ENCODE measurements at places on chromosomes 1 and 21. TPM values are rescaled to one million over a fixed set of nuclear protein-coding genes. Genes with fewer than 3 reads are reported as not detected.

IGSF21 gene
- not detected for polyA plus RNA-seq

DNA sequence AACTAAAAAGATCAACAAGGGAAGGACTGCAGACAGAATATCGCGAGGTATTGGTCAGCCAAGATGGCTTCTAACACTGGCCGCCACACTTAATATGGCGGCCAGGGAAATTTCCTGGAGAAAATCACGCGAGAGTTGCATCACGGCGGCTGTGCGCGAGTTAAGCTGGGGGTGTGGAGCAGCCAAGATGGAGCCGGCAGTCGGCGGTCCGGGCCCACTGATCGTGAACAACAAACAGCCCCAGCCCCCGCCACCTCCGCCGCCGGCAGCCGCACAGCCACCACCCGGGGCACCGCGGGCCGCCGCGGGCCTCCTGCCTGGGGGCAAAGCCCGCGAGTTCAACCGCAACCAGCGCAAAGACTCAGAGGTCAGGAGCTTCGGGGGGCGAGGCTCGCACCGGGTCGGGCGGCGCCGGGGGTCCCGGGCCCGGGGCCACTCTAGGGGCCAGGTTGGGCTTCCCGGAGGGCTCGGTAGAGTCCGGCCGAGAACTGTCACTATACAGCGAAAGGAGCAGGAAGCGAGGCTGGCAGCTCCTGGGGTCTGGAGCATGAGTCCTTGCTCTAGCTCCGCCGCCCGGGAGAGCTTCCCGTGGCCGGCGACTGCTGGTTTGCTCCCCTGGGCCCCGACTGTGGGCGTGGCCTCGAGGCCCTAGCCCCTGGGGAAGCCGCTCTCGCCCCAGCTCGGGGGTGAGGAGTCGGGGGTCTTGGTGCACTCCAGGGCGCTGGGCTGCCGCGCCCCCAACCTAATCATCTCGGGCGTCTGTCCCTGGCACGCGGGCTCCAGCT lies at the start of gene STRIP1:
STRIP1 (plus strand) TSS at position 174 of the 785 bp plus-strand sequence; CDS start at position 188, 14 bp downstream.
- peak; percentile 87 for DNase-seq

- no peak for DNase-seq
Measured at GRCh38 chr1:68339505-68339904, 107.2 kb upstream of the WLS start.

LIPI gene
- not detected for polyA plus RNA-seq

DNA sequence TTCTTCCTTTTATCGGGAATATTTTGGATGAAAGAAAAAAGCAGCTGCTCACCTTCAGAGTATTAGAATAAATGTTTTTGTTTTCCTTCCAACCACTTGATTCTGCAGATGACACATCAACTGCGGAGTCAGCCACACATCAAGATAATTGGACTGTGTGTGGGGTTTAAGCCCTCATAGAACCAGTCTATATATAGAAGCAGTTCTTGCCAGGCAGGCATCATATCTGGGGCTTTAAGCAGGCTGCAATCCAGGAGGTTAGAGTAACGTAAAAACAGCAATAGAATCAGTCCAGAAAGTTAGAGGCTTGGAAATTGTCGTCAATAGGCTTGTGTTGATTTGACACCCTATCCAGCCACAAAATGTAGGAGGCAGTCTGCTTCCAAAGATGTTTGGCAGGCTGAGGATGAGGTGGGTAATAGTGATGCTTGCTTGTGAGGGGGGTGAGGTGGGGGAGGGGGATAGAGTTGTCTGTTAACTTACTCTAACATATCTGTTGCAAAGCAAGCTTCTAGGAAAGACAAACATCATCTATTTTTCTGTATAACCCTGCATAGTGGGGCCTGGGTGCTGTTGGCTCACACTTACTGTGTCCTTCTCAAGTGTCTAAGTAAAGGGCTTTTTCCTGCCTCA lies 64.8 kb downstream of the PEX14 start:
- DNase-seq, result no peak

WNT9A gene
- 0.85 TPM for polyA plus RNA-seq

GBP5 gene
- polyA plus RNA-seq, result not detected

DNA sequence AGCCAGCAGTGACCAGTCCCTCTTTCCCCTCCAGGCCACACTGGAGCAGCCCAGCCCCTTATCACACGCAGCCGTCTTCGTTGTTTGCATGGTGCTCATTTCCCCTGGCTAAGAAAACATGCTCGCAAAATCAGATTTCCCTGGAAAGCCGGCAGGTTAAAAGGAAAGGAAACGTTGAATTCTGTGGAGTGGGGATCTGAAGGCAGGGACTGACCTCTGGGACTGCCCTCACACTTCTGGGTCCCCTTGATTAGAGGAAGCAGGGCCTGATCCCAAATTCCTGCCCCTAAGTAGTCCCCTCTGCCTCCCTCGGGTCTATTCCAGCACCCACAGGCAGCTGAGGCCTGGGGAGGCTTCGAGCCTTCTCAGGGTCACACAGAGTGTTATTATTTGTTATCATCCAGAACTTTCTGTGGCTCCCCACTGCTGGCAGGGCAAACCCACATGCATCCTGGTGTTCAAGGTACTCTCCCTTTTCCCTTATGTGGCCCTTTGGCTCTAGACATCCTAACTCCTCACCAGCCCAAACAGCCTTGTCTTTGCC lies 125.2 kb upstream of the ZBTB40 start:
- no peak for DNase-seq

MATN1 gene
- 0.13 TPM for polyA plus RNA-seq

- DNase-seq, result no peak
Measured at GRCh38 chr1:51234721-51235425, 1.2 kb upstream of the RNF11 start.

DNA sequence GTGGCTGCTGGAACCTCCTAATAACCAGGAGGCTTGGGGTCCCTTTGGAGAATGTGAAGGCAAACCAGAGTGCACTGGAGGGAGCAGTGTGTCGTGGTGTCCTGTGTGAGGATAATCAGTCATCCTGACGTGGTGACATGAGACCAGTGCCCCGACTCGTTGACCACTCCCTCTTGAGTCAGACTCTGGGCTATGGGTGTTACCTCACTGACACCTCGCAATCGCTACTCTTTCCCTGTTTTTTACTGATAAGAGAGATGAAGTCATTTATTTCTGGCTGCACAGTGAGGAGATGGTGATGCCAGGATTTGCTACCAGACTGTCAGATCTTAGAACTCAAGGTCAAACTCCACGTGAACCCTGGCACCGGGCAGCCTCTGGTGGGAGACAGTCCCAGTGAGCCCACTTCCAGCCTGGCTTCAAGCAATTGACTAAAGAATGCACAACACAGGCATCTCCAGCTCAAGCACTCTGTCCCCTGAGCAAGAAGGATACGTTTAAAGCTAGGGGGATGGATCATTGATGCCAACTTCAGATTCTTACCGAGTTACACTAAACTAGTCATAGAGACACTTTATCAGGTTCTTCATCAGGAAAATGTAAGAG lies 30.3 kb downstream of the UBASH3A start:
- no peak for DNase-seq

DNA sequence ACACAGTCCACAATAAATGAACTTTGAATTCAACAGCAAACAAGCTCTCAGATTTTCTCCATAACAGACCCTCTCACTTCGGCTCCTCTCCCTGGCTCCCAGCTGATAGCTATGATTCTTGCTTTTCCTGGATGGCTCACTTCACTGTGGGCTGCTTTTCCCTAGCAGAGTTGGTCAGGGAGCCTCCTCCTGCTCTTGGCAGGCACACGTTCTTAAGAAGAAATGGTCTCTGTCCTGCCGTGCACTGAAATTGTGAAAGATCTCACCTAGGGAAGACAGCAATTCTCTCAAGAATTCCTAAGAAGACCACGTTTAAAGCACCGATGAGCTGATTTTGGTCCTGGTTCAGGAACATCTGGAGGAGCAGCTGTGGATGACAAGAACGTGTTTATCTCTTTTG lies 148.5 kb upstream of the KCNK2 start:
- DNase-seq, result no peak

DNA sequence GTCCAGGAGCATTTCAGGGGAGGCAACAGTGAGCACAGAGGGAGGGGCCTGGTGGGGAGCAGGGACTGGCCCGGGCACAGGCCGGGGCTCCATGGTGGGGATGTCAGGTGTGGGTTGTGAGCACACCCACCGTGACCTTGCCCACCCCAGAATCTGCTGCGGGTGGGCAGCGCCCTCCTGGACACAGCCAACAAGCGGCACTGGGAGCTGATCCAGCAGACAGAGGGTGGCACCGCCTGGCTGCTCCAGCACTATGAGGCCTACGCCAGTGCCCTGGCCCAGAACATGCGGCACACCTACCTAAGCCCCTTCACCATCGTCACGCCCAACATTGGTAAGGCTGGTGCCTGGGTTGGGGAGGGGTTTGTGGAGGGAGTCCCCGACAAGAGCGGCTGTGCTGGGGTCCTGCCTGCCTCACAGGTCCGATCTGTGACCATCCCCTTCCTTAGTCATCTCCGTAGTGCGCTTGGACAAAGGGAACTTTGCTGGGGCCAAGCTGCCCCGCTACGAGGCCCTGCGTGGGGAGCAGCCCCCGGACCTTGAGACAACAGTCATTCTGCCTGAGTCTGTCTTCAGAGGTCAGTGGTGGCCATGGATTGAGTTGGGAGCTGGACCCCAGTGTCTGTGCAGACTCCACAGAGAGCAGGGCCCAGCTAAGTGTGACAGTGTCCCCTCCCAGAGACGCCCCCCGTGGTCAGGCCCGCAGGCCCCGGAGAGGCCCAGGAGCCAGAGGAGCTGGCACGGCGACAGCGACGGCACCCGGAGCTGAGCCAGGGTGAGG lies 14.3 kb downstream of the PSRC1 start:
- DNase-seq, result no peak

GRCh38 chr1:86101616-86102015 lies 55.0 kb downstream of the COL24A1 start:
- DNase-seq, result no peak

GPR25 gene
- not detected for polyA plus RNA-seq

DNA sequence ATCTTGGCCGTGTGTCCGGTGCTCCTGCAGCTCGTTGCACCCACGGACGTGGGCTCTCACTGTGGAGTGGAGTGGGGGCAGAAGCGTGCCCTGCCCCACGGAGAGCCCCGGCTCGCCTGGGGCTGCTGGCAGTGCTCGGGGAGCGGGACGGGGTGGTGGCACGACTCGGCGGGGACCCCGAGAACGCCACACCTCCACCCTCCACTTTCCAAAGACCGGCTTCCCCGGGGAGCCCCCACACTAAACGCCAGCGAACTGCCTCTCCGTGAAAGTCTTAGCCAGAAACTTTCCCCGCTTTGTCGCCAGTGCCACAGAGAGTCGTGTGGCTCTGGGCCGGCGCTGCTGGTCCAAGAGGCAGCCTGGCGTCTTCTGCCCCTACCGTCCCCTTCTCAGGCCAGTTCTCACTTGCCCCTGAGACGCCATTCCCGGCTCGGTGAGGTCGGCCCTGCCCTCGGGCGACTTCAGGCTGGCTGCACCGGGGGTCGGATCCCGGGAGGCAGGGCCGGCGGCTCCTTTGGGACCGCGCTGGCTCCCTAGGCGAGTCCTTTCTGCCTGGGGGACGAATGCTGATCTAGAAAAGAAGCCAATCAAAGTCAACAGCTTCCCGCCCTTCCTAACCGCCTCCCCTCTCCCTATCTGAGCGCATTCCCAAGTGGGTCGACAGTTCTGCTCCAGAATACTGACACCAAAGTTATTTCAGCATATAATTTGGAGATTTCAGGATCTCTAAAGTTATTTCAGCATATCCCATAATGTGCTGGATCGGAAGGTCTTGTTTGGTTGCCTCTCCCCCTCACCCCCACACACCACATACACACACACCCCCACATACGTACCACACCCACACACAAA lies 2.6 kb upstream of the SAMD13 start:
- no peak for DNase-seq

GRCh38 chr1:226029093-226029496 lies 30.0 kb upstream of the SDE2 start:
- no peak for DNase-seq

DNA sequence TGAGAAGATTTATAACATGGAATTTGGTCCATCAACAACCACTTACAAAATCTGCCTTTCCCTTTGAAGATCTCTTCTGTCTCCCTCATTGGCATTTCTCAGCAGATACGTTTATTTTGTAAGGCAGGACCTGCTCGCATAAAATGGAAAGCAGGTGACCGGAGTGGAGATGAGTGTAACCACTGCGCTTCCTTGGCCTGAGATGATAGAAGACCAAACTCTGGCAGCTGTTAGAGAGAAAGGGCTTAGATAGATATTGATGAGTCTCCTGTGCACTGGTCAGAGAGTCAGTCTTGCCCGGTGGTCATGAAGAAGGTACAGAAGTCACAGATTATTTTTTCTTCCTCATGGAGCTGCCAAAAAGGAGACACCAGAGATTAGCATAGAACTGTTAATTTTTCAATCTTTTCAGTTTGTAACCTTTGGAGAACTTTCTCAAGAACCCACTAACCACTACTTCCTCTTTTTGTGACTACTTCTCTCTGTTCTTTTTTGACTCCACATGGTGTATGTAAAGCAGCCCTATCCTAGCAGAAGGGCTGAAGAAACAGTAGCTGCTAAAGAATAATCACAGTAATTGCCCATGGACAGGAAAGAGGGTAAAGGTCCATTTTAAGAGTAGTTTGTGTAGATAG lies 47.6 kb downstream of the FCRL3 start:
- no peak for DNase-seq

DNA sequence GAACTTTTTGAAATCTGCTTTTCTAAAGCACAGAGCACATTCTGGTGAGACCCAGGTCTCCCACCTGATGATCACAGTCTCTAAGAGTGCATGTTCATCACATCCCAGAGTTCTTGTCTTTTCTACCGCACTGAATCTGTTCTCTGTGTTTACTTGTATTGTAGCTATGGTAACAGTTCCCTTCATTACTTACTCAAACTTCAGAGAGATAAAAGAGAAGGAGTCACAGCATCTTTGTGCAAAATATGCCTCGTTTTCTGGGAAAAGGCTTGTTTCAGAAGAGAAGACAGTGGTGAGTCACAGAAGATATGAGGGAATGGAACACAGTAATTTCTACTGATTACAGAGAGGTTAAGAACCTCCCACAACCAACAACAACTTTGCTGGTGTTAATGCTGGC lies 580.6 kb downstream of the PLA2G4A start:
- DNase-seq, result no peak
